SK-N-SH (cell line): ENCODE measurements at places on chromosomes 2 and 18. TPM values are rescaled to one million over a fixed set of nuclear protein-coding genes. Genes with fewer than 3 reads are reported as not detected.

DNA sequence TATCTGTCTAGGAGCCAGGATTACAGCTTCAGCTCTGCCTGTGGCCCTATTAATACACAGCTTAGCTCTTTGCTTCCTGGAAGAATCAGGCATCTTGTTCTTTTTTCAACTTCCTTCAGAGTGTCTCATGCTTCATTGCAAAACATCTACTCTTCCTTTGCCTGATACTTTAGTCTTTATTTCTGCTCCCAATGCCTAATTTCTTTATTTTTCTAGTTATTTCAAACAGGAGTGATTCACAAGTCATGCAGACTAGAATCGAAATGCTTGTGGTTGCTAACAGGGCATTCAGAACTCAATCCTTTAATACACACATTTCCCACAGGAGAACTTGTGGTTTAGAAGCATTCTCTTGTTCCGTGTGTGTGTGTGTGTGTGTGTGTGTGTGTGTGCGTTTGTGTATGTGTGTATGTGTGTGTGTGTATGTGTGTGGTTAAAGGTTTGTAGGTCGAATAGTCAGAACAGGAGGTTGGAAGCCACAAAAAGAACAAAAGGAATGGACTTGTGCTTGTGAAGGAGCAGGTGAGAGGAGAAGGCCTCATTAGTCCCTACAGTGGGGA lies 28.3 kb upstream of the INSIG2 start:
- no peak for DNase-seq

DNA sequence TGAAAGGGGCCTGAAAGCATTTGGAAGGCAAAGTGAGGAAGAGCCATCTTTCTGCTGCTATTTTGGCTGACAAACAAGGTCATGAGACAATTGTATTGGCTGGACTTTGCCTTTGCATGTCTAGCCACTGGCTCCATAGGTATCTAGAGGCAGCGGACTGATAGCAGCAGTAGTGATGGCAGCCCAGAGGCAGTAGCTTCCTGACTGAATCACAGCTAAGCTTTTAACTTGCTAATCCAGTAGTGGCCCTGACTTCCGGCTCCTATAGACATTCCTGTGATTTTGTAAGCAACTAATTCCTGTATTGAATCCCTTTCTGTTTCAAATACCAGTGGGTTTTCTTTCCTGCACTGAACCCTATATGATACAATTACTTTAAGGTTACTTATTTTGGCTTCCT lies 69.8 kb upstream of the PDE1A start:
- no peak for DNase-seq

- DNase-seq: no peak
Observed at GRCh38 chr2:9548506-9548905, 7.1 kb downstream of the ADAM17 start.

DNA sequence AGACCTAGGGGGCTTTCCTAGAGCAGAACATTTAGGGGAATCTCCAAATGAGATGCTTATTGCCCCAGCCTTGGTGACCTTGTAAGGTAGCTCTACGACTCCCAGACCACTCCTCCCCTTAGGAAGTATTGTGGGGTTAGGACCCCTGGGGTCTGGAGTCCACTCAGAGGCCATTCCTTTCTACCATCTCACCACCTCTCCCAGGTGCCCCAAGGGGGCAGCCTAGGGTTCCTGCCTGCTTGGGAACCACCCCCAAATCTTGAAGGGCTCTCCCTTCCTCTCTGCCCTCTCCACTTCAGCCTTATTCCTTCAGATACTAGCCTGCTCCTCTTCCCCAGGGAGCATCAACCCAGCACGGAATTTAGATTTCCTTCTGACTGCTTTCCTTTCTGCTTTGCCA lies 17.5 kb upstream of the EXOC6B start:
- DNase-seq: no peak

GRCh38 chr18:58362027-58362575 lies 266.8 kb downstream of the ALPK2 start:
- no peak for DNase-seq

- no peak for DNase-seq
Observed at GRCh38 chr2:137155356-137156104, 390.2 kb downstream of the THSD7B start.

DNA sequence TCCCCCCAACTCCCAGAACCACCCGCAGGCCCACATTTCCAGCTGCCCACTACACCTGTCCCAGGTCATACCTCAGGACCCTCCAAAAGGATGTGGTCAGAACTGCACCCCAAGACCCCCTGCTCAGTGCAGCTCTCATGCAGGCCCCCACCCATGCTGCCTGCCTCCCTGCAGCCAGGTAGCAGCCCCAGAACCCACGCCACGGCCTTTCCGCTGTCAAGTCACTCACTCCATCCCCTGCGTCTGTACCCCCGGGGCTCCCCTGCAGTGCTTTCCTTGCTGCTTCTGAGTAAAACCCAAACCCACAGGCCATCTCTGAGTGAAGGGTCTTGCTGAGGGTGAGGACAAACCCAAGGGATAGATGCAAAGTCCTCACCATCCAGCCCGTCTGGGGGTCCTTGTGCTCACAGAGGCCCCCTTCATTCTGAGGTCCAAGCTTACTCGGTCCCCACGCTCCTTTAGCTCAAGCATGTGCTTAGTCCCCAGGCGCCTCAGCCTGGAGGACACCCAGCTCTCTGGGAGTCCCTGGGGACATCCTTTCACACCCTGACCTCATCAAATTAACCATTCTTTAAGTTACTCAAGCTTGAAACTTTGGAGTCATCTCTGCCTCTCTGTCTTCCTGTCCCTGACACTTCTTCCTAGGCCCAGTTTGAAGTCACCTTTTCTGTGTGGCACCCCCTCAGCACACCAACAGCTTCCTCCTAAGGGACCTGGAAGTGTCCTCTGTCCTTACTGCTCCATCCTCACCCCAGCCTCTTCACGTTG lies 130.1 kb downstream of the SMAD7 start:
- DNase-seq: no peak

DNA sequence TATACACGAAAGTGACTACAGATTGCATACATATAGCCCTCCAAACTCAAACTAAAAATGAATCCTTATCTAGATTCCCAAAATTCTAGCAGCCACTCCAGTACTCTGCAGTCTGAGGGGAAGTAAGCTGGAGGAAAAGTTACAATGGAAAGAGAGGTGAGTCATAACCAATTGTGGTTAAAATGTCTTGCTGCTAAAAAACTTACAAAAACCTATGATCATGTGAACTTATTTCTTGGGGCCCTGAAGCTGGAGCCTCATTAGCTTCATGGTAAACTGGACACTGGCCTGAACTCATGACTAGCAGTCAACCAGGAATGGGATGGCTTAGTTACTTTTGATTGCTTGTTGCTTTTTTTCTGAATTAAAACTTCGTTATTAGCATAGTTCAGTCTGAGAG lies 175.9 kb downstream of the SLC4A3 start:
- DNase-seq: no peak

GRCh38 chr2:172011812-172012575 lies 12.2 kb downstream of the METAP1D start:
- no peak for DNase-seq

DNA sequence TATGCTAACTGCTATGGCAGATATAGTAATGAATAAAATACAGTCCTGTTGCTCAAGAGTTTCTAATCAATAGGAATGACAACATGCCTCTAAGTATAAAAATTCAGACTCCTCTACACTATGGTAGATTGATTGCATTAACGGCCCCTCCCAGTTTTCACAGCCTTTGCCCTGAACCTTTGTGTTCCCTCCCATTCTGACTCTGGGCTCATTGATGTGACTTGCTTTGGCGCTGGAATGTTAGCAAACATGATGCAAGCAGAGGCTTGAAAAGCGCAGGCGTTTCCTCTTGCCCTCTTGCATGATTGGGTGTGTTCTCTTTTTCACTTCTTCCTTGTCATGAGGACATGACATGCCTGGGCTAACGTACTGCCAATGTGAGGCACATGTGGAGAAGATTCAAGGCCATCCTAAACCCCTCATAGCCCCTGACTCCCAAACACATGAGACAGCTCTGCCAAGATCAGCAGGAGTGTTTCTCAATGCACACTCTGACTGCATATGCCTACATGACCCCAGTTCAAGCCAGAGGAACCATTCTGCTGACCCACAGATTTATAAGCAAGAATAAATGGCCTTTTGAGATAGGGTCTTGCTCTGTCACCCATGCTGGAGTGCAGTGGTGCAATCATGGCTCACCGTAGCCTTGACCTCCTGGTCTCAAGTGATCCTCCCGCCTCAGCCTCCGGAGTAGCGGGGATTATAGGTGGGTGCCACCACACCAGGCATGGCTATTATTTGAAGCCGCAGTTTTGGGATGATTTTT lies 49.7 kb upstream of the CD28 start:
- no peak for DNase-seq

DNA sequence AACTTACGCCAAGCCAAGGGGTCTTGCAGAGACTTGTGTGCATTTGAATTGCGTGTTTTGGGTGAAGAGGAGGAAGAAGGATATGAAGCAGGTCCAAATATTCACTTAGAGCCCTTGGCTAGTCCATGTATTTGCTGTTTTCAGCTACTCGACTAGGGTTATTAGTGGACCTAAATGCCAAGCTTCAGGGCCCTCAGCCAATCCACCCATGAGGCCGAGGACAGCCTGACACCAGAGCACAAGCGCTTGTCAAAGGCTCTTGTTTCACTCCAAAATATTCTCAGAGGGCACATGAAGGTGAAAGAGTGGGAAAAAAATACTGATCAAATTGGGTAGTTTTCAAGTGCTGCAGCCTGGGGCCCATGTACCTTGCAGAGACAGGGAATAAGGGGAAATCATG lies 174.8 kb upstream of the ACAA2 start:
- DNase-seq: no peak

GRCh38 chr2:219416938-219417337 lies 1.2 kb upstream of the DES start:
- no peak for DNase-seq

DNA sequence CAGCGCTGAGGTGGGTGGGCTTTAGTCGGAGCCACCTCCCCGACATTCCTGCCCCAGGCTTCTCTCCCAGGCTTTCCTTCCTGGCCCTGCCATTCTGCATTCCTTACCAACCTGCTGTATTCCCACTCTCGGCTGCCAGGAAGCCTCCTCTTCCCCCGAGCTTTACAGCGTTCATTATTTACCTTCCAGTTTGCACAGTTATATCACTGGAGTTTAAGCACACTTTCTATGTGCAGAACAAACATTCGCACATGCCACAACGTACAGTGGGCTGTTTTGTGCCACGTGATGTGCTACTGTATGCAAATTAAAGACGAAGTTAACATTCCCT lies 246.3 kb downstream of the SOX11 start:
- no peak for DNase-seq

DNA sequence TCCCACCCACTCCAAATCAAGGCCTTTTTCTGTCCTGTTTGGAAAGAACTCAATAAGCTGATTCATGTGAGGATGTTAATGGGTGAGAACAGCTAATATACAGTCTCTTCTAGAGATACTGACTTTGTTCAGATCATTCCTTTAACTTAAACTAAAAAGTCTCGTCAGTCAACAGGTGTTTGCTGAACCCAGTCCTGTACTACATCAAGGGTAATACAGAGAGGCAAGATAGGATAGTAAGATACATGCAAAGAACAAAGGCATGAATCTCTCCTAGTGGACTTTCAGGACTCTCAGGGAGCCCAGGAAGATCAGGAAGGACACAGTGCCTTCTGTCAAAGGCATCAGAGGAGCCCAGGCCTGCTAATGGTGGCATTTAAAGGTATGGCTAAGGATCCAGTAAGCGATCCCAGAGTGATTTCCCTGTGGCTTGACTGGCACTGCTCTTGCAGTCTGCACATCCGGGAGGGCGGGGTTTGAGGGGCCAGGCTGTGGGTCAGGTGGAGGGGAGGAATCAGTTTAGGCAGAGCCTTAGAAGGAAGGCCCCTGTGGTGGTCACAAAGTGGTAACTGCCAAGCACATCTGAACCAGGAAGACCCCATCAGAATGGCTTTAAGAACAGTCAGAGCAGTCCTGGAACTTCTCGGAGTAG lies 54.0 kb downstream of the EPAS1 start:
- no peak for DNase-seq

- no peak for DNase-seq
Observed at GRCh38 chr2:225398372-225398771, 1.1 kb upstream of the NYAP2 start.

GRCh38 chr2:17756668-17757067 lies 2.7 kb downstream of the GEN1 start:
- no peak for DNase-seq

- DNase-seq: peak; percentile 68
Observed at GRCh38 chr18:7452331-7452730, 114.8 kb upstream of the PTPRM start.

GRCh38 chr2:60498816-60499429 lies 54.5 kb downstream of the BCL11A start:
- DNase-seq: no peak

GRCh38 chr18:8860845-8861642 lies 155.7 kb downstream of the MTCL1 start:
- no peak for DNase-seq

GRCh38 chr2:230512955-230513748 lies 97.2 kb downstream of the SP100 start:
- DNase-seq: no peak

GRCh38 chr2:166179201-166179600 lies 51.4 kb upstream of the SCN1A start:
- no peak for DNase-seq

DNA sequence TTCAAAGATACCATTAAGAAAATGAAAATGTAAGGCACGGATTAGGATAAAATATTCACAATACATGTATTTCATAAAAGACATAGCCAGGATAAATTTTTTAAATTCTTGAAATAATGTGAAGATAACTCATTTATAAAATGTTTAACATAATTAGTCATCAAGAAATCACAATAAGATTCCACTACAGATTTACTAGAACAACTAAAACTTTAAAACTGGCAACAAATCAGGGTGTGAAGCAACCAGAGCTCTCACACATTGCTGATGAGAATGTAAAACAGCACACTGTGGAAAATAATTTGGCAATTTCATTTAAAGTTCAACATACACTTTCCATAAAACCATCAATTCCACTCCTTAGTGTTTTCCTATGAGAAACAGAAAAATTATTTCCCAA lies 89.6 kb upstream of the UBE2E3 start:
- no peak for DNase-seq

GRCh38 chr2:101617188-101617587 lies 80.3 kb upstream of the MAP4K4 start:
- DNase-seq: no peak

- DNase-seq: no peak
Observed at GRCh38 chr18:76619261-76619620, 124.2 kb upstream of the ZNF516 start.

Gene C2orf81
- polyA plus RNA-seq: 1.2 and 2.5 TPM in 2 replicates

Gene TEKT4
- polyA plus RNA-seq: not detected in 2 replicates

Gene ASB1
- 33.3 and 33.6 TPM in 2 replicates for polyA plus RNA-seq

Gene HYCC2
- 1.2 and 1.8 TPM in 2 replicates for polyA plus RNA-seq

Gene TMEM169
- 0.30 and 0.47 TPM in 2 replicates for polyA plus RNA-seq

Gene GBX2
- 0.03 and 0.16 TPM in 2 replicates for polyA plus RNA-seq

Gene CIB4
- not detected in 2 replicates for polyA plus RNA-seq

Gene CYP27A1
- polyA plus RNA-seq: 0.18 and 0.54 TPM in 2 replicates

Gene FIGN
- 0.74 and 0.75 TPM in 2 replicates for polyA plus RNA-seq

Gene MTHFD2
- polyA plus RNA-seq: 68.6 and 82.6 TPM in 2 replicates

Gene POLR1B
- polyA plus RNA-seq: 13.4 and 19.1 TPM in 2 replicates

Gene CAPN13
- not detected in 2 replicates for polyA plus RNA-seq

Gene DLX2
- polyA plus RNA-seq: 0.02 TPM in 2 replicates

Gene TUBA3E
- polyA plus RNA-seq: not detected in 2 replicates

Gene KCNG3
- polyA plus RNA-seq: 0.03 and 0.13 TPM in 2 replicates

Gene SPOPL
- 4.5 and 5.6 TPM in 2 replicates for polyA plus RNA-seq

Gene MRO
- polyA plus RNA-seq: not detected in 2 replicates

Gene CENPA
- polyA plus RNA-seq: 17.0 and 19.5 TPM in 2 replicates
